ENCODE measurements at places on chromosomes 3 and 15.

DNA sequence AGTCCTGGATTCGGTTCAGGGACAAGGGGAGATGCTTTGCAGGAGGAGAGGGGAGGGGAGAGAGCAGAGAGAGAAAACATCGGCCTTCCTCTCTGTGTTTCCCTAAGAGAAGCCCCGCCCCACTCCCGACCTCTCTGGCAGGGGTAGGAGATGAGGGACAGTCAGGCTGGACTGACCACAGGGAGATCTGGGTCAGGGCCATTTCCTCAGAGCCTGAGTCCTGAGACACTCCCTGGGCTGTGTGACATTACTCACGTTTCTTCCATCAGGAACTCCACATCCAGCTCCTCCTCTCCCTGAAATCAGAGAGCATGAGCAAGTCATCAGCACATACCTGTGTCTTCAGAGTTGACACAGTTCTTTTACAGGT lies 9.1 kb downstream of the PLA2G4D start:
- DNase-seq, result no peak

GRCh38 chr3:148136816-148137215 lies 560.9 kb upstream of the AGTR1 start:
- DNase-seq, result no peak

GRCh38 chr3:104452697-104453096 lies 914.0 kb upstream of the ALCAM start:
- no peak for DNase-seq

GRCh38 chr3:121979734-121980449 lies 42.2 kb downstream of the ILDR1 start:
- peak; percentile 5 for DNase-seq

GRCh38 chr3:47610583-47610982 lies 31.9 kb upstream of the CSPG5 start:
- no peak for DNase-seq

DNA sequence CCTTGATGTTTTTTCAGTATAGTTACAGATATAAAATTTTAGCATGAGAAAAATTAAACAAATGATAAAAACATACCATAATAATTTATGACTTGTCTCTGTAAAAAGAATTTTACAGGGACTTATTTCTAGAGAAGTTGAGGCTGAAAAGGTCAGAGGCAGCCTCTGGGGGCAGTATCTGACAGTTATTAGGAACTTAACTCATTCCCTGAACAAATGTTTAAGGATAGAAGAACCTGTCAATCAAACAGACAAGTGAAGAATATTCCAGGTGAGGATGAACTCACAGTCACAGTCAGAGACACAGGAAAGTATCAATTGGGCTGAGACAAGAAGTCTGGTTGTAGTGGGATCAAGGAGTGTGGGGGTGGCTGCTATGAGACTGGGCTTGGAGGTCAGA lies 7.3 kb downstream of the MYLK start:
- no peak for DNase-seq

GRCh38 chr15:82129761-82130160 lies 83.9 kb upstream of the MEX3B start:
- DNase-seq, result peak; percentile 96

GRCh38 chr15:91102546-91103330 lies 2.7 kb downstream of the SV2B start:
- DNase-seq, result no peak

GRCh38 chr3:133542871-133543270 lies 30.6 kb upstream of the CDV3 start:
- no peak for DNase-seq

DNA sequence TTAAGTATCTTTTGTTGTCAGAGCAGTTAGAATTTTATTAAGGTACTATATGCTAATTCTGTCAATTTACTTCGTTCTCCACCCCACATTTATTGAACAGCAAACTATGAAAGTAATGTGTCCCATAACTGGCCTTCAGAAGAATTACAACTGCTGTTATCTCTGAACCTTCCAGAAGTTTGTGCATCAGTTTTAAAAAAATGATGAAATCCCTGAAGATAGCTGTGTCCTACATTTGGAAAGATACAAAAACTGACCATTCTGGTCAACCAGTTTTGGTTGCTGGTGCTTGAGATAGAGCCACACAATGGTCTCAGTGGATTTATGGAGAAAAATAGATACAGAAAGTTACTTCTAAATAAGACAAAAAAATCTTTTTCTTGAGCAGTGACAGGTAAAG lies 5.9 kb downstream of the UBE2Q2 start:
- DNase-seq, result no peak

- DNase-seq, result no peak
Measured at GRCh38 chr3:23640471-23641146, 165.1 kb upstream of the UBE2E1 start.

- peak; percentile 61 for DNase-seq
Measured at GRCh38 chr15:101193120-101193644, 58.7 kb downstream of the CHSY1 start.

- no peak for DNase-seq
Measured at GRCh38 chr15:73130830-73131229, 78.6 kb downstream of the NEO1 start.

DNA sequence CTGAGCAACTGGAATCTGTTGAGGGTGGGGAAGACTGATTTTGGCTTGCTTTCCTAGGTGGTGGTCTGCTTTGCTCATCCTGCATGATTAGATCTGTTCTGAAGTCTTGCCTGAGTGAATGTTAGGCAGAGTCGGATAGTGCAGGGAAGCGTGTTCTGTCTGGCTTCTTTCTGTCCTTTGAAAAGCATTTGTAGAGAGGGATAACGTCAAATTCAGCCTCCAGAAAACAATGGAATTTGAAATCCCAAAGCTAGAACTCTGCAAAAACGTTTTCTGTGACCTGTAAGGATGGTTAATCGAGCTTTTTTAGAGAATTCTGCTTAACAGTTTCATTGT lies 1.4 kb downstream of the GLCE start:
- peak; percentile 21 for DNase-seq

GRCh38 chr15:76936671-76937070 lies 5.1 kb downstream of the RCN2 start:
- DNase-seq, result peak; percentile 8

- DNase-seq, result peak; percentile 84
Measured at GRCh38 chr15:44207643-44208042, 12.6 kb upstream of the FRMD5 start.

All from HCEC 1CT (cell line).